NCI-H1930 (cell line): ENCODE measurements at places on chromosomes 3 and 15.
A peak's percentile ranks its signal among the peaks of the same experiment; 100 is the strongest.

- peak; percentile 97 for DNase-seq
These were observed at the start of gene RNF168 for GRCh38 chr3:196503196-196504076. TSS of gene RNF168 (minus strand) at chr3:196503768. CDS start at chr3:196503173, 595 bp downstream.

DNA sequence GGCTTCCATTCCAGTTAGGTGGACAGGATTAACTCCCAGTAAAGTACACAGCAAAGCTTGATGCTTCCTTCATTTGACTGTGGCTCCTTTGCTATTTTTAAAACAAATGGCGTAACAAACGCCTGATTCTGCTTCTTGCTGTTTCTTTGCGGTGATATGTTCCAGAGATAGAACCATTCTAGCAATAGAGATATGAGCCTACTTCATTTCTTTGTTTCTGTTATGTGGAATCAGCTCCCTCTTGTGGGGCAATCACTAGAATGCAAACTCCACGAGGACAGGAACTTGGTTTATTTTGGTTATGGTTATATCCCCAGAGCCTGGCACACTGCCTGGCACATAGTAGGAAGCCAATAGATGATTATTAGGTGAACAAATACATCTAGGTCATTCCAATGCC, 122.6 kb upstream of the SLC6A11 start:
- no peak for DNase-seq

GRCh38 chr3:133868758-133869475, 26.8 kb downstream of the RAB6B start:
- DNase-seq = no peak

- no peak for DNase-seq
These were observed 45.9 kb upstream of the LMCD1 start for GRCh38 chr3:8455526-8456411.

GRCh38 chr3:115525731-115526130, 97.6 kb upstream of the GAP43 start:
- no peak for DNase-seq

DNA sequence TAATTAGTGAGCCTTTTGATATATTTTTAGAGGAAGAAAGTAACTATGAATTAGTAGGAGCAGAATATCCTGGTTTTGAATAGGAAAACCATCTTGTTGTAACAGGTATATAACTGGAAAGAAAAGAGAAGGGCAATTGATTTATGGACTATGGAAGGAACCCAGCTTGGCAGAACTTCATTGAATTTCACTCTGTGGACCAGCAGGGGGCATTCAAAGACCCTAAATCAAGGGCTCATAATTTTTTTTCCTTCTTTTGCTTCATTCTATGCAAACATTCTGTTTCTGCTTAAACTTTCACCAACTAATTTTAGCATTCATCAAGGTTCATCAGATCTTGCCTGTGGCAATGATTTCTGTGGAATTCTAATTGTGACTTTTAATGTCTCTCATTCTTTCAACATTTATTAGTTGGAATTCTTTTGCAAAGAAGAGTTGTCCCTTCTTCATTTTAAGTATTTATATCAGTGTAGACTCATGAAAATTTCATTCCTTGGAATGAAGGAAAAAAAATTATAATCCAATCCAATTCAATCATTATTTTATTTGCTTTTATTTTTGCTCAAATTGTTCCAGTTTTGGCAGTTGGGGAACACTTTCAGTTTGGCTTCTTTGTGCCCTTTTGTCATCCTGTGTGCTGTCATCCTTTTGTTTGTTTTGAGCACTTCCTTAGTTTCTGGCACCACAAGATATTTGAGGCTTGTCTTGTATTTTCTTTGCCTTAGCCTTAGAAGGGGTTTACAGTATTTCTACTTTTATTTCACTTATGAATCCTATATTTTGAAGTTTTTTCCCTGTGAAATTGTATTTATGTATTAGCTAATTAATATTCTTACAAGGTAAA, 30.4 kb downstream of the NXPE3 start:
- peak; percentile 4 for DNase-seq

DNA sequence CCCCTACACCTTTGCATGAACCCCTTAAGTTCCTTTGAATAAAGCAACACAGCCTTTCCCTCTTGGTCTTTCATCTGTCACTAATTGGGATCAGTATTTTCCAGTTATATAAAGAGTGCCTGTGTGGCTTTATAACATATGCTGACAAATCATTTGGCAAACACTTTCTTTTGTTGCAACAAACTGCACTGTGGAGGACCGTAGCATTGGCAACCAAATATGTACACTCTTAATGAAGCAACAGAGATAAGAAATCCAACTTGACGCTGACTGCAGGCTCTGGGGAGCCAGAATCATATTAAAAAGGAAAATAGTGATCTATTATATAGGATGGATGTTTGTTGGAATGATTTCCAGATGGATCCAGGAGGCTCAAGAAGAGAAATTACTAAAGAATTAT, 120.1 kb upstream of the PRICKLE2 start:
- DNase-seq = no peak

DNA sequence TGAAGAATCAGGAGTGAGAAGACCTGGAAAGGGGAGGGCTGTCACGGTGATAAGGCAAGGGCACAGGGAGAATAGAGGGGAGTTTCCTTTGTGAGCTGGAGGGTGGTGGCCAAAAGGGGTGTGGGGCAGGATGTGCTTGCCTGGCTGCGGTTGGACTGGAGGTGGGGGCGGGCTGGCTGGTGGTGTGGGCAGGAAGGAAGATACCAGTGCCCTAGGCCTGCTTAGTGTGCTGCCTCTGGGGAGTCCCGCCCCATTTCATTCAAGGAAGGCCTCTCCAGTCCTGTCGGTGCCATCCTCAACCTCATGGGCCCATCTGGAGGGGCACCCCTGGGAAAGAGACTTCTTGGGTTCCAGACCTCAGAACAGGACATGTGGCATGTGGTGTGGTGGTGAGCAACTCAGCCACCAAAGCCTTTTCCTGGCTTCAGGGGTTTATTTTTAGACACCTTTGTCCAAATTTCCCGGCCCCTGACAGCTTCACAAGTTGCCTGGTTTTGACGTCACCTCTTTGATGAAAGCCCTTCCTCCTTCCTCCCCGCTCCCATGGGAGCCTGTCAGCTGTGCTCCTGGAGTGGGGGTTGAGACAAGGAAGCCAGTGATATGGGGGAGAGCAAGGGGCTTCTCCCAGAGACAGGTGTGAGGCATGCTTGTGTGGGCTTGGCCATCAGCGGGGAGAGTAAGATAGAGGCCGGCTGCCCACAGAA, 15.6 kb downstream of the TEX264 start:
- no peak for DNase-seq

- no peak for DNase-seq
These were observed 5.2 kb upstream of the GPR176 start for GRCh38 chr15:39925112-39925842.

GRCh38 chr15:74535388-74536084, 5.5 kb upstream of the ARID3B start:
- DNase-seq = no peak
